Lung microvascular endothelial cell (primary cell): ENCODE measurements at places on chromosomes 2 and 18. TPM values are rescaled to one million over a fixed set of nuclear protein-coding genes. Genes with fewer than 3 reads are reported as not detected.

GRCh38 chr2:70922235-70923234, 13.2 kb upstream of the ATP6V1B1 start:
- DNase-seq: no peak

DNA sequence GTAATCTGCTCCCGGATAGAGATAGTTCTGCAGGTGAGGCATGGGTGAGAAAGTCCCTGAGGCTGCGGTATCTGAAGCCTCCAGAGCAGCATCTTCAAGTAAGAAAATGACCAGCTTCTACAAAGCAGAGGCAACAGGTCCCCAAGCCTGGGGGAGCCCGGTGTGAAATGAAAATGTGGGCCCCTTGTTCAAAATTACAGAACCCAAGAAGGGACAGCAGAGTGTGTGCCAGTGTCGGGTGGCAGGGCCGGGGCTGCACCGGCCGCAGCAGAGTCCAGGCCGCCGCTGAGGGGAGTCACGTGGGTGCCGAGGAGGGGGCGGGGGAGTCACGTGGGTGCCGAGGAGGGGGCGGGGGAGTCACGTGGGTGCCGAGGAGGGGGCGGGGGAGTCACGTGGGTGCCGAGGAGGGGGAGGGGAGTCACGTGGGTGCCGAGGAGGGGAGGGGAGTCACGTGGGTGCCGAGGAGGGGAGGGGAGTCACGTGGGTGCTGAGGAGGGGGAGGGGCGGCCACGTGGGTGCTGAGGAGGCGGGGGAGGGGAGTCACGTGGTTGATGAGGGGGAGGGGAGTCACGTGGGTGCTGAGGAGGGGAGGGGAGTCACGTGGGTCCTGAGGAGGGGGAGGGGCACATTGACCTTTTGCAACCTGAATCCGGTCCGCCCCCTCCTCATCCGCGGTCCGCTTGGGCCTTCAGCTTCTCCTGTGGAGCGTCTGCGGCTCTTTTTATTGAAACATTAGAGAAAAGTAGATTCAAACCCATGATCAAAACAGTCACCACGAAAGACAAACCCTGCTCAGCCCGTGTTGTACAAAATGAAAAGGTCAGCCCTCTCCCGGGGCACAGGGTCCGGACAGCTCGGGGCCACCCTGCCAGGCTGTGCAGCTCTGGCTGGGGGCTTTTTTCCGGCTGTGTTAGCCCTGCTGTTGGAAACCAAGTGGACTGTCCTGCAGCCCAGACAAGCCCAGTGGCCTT, 10.4 kb downstream of the COLEC11 start:
- no peak for DNase-seq

- no peak for DNase-seq
Observed at GRCh38 chr2:147525819-147526489, 318.9 kb upstream of the ACVR2A start.

PAX8 gene
- under 0.01 and 0.22 TPM in 2 replicates for total RNA-seq

DNA sequence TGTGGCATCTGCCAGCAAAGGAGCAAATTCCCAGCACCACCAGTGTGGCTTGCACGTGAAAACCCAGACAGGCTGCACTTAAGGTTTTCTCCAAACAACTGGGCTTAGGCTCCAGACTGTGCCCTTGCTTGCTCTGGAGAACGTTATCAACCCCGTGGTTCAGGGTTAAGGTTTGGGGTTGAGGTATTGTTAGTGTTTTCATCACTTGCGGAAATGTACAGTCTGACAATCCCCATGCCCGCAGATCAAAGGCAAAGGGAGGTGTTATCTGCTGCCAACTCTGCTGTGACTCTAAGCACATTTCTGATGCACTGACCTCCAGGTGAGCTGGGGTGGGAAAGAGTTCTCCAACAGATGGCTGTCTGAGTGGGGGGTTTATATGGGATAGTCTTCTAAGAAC, 253.5 kb upstream of the NT5C1B start:
- no peak for DNase-seq
